Stimulated activated CD8-positive, alpha-beta memory T cell treated with anti-CD3 and anti-CD28 coated beads, Interleukin-4, amount 100 ng/mL, for 48 hours (primary cell): ENCODE measurements at places on chromosomes 7 and 10.

DNA sequence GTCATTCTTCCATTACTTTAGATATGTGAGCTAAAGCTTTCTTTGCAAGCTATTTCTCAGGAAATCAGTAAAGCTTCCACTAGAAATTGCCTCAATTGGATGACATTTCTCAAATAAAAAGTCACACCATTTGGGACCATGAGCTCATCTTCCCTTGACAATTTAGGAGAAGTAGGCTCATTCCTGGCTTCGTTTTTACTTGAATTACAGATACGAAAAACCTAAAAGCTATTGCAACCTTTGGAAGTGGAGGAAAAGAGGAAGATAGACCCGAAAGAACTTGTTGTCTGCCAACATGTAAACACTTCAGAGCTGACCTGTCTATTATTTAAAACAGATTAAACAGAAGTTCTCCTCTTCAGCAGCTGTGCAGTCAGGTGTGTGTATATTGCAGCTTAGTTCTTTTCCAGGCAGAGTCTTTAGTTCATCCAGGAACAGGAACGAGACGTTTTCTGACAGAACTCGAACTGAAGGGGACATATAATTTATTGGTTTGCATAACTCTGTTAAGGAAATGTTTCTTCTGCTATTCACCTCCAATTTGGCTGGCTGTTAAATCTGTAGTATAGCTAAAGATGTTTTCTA is 43.1 kb upstream of the ST8SIA6 start:
- DNase-seq = no peak

- no peak for DNase-seq
These were observed 69.6 kb upstream of the PDCD4 start for GRCh38 chr10:110802090-110802489.

DNA sequence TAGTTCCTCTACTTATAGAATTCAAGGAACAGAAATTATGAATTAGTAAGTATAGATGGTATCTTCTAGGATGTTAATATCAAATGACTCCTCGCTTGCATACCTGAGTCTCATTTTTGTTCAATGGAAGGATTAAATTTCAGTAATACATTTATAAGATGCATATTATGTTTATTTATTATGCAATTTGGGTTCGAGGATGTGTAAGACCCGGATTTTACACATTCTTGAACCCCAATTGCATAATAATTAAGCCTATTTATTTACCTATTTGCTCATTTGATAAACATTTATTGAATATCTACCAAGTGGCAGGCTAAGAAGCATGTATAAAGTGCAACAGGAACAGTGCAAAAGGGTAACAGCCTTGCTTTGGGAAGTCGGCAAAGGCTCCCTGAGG is 52.6 kb downstream of the ICA1 start:
- no peak for DNase-seq

- DNase-seq = no peak
These were observed 90.1 kb downstream of the UBE2H start for GRCh38 chr7:129862682-129863081.

DNA sequence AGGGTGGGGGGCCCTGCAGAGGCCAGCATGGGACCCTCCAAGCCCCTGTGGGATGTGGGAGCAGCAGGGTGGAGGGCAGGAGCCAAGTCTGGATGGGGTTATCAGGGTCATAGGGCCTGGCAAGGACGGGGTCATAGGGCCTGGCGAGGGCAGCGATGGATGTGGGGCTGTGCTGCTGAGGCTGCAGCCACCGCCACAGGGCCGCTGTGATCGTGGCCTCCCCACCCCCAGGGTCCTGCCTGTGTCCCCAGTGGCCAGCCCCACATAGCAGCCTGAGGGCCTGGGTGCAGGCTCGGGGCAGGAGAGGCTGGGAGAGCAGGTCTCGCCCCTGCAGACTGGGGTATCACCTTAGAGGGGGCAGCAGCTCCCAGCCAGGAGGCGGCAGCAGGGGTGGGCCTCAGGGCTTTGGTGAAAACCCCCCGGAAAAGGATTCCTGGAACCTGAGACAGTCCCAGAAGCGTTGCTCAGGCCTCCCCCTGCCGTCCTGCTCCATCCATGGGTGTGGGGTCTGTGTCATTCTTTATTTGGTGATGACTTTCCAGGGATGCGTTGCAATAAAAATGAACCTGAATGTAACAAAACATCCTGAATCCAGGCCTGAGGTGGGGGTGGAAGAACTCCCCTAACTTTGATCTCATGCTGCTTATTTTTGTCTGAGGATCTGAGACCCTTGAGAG is 107.3 kb upstream of the SHH start:
- no peak for DNase-seq

DNA sequence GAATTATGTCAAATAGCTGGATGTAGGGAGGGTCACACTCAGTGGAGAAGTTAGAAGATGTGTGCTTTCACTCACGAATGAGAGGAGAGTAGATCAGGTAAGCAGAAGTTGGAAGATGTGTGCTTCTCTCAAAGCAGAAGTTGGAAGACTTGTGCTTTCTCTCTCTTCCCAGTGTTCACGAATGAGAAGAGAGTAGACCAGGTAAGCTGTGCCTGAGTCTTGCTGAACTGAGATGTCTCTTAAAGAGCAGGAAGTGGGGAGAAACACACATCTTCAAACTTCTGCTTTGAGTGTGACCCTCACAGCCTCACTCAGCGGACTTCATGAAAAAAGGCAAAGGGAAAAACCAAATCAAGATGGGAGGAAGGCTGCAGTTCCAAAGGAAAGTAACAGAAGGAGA is 7.0 kb upstream of the TMEM243 start:
- no peak for DNase-seq

DNA sequence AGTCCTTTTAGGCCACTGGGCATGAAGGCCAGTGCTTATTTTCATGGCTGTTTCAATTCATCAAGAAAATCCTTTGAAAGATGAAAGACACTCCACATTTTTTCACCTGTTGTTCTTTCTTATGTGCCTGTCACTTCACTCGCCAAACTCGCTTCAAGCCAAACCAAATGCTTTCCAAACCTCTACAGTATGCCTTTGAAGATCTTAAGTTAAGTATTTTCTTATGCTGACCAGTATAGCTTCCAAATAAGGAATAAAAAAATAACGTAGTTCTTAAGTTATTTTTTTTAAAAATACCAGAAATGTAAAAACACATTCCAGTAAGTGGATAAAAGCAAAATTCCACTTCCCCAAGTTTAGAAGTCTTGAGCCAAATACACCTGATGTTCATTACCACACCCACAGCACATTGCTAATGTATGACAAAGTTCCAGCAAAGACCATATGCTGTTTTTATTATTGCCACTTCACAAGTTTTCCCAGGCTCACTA is 186.1 kb downstream of the MTERF1 start:
- no peak for DNase-seq

- no peak for DNase-seq
These were observed 470.5 kb upstream of the LRRTM3 start for GRCh38 chr10:66455304-66455703.

GRCh38 chr10:66505003-66505657 is 420.7 kb upstream of the LRRTM3 start:
- DNase-seq = no peak

GRCh38 chr10:28769091-28769604 is 91.8 kb downstream of the BAMBI start:
- no peak for DNase-seq

DNA sequence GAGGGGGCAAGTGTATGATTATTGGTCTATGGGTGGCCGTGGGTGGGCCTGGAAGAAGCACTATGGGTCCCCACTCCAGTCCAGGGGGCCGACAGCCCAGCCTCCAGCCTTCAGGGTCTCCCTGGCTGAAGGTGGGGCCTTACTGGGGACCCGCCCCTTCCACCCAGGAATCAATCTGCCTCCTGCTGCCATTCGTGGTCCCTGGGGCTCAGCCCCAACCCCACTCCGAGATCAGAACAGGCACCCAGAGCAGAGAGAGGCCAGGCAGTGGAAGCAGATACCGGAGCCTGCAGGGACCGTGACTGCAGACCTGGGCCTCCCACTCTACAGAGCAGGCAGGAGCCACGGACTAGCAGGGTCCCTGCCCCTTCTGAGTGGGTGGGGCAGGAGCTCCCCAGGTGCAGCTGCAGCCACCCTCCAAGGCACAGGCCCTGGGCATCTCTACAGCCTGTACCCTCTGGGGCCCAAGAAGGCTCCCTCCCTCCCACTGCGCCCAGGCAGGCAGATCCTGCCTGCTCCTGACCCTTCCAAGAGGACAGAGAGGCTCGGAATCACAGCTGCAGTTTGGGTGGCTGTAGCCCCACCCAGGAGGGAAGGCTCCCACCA is 13.6 kb upstream of the FOXL3 start:
- DNase-seq = no peak

DNA sequence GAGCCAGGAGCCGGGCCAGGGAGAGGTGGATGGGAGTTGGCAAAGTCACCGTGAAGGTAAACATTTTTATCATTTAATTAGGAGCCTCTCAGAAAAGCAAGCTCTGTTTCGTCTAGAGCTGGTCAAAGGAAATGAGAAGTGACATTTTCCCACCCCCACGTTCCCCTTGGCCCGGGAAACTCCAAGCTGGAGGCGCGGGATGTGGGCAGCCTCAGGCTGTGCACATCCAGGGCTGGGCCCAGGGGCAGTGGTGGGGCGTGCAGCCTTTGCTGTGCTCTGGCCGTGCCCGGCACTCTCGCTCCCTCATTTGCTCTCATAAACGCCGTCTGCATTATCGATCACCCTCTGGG is 135.6 kb upstream of the RET start:
- no peak for DNase-seq

DNA sequence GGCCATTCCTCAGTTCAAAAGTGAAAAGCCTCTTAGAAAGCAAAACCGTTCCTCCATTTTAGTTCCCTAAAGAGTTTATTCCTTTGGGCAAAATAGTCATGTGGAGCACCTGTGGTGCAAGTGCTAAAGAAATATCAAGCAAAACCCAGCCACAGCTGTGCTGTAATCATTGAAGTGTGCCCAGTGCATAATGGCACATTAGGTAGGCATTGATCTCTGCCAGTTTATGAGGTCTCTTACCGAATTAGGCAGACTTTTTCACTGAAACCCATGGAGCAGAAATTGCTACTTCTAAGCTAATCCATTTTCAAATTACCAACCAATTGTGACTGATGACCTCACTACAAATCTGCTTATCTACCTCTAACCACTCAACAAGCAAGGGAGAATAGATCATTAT is 97.2 kb upstream of the SEMA3A start:
- no peak for DNase-seq

GRCh38 chr7:129252128-129252527 is 27.3 kb downstream of the AHCYL2 start:
- DNase-seq = no peak

GRCh38 chr10:119940487-119940886 is 48.0 kb downstream of the SEC23IP start:
- DNase-seq = no peak

- DNase-seq = no peak
These were observed 25.5 kb downstream of the FGFBP3 start for GRCh38 chr10:91883549-91884444.

DNA sequence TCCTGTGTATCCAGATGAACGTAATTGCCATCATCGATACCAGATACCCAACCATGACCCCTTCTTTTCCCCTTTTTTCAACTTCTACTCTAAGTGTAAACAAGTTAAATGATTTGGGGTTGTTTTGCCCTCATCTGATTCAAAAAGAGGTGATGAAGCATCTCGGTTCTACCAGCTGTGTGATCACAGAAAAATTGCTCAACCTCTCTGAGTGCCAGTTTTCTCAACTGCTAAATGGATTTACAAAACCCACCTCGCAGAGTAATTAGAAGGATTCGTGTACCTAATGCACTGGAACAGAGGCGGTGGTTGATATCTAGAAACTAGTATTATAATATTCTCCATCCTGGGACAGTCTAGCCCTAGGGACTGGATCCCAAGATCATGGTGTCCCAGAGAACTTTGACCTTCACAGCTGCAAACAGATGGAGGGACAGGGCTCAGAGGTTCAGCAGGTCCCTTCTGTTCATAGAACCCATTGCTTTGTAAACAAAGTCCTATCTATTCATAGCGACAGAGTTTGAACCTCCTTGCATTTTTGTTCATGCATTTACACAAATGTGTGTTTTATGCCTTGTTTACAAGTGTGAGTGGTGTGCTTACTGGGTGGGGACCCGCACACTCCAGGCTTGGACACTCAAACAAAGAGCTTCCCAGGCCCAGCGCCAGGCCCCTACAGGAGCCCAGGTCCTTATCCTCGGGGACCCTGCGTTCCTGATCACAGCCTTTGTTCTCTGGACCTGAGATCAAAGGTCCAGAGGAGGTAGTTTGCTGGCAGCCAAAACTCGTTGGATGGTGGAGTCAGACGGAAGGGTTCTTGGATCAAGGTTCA is 46.4 kb downstream of the CALML3 start:
- DNase-seq = no peak

DNA sequence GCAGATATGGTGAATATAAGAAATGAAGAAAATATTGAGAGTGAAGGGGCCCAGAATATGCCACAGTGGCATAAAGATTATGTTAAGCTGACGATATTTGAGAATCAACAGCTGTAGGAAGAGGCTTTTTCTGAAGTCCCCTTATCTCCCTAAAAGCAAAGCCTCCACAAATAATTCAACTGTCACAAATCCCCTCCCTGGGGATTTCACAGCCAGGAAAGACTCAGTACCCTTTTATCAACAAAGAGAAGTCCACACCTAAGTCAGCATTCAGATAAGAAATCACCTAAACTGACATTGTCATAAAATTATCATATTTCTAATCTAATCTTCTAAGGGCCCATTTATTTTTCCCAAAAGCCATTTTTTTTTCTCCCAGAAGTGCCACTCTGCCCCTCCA is 284.9 kb upstream of the VWC2 start:
- DNase-seq = no peak

- DNase-seq = no peak
These were observed 232.2 kb downstream of the TRIL start for GRCh38 chr7:28725911-28726310.

- no peak for DNase-seq
These were observed 272.5 kb upstream of the SEMA3E start for GRCh38 chr7:83921271-83921940.

GRCh38 chr7:21966271-21966670 is 20.6 kb upstream of the CDCA7L start:
- DNase-seq = no peak

GRCh38 chr10:87541114-87541513 is 36.4 kb downstream of the MINPP1 start:
- no peak for DNase-seq

- DNase-seq = no peak
These were observed 7.7 kb downstream of the ZPBP start for GRCh38 chr7:50085344-50085743.

- DNase-seq = no peak
These were observed 9.3 kb downstream of the TMEM248 start for GRCh38 chr7:66930341-66930740.

- no peak for DNase-seq
These were observed 200.9 kb upstream of the TBX20 start for GRCh38 chr7:35454575-35455385.

DNA sequence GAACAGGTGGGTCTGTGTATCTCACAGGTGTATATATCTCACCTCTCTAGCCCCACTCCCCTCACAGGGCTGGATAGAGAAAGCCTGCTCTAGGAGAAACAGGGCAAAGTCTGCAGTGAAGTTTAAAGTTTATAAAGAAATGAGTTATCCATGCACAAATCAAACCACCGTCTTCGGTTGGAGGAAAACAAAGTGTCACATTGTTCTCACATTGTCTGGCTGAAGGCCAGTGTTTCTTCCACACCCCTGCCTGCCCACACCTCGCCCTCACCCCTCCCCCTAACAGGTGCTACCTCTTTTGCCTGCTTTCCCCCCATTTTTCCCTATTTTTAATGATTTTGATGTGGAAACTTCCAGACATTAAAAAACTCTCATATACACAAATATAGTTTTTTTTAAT is 25.8 kb downstream of the AQP1 start:
- DNase-seq = no peak

GRCh38 chr10:22682237-22683139 is 31.9 kb downstream of the PIP4K2A start:
- peak; percentile 63 for DNase-seq
